Naive thymus-derived CD8-positive, alpha-beta T cell (primary cell): ENCODE measurements at places on chromosomes 16 and 17. TPM values are rescaled to one million over a fixed set of nuclear protein-coding genes. Genes with fewer than 3 reads are reported as not detected.

Gene KCNJ12
- total RNA-seq, result not detected

Gene SPN
- 98.4 TPM for total RNA-seq

Gene TNFRSF13B
- total RNA-seq, result 1.3 TPM

Gene KANSL1
- total RNA-seq, result 208 TPM

Gene USP43
- total RNA-seq, result 0.10 TPM

Gene ARHGAP44
- not detected for total RNA-seq

Gene CYB5B
- total RNA-seq, result 45.6 TPM

GRCh38 chr16:72241008-72241407 is 69.1 kb upstream of the PMFBP1 start:
- no peak for DNase-seq

GRCh38 chr16:47905771-47906170 is 250.0 kb downstream of the ABCC12 start:
- DNase-seq, result no peak

DNA sequence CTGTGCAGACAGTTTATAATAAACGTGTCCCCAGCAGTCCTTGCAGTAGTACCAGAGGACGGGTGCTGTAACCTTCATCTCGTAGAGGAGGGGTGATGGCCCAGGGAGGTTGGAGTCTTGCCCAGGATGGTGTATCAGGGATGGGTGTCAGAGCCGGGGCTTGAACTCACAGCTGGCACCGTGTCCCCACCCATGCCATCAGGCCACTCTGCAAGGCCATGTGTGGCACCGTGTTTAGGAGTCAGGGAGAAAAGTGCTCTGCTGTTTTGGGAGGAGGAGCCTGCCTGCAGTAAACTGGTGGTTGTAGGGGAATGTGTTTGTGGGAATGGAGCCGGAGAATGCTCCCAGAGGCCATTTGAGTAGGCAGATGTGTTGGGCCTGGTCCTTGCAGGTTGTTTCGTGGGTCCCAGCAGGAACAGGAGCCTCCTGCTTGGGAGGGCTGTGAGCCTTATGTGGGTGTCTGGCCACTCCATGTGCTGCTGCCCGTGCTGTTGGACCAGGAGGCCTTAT is 1.7 kb downstream of the ADORA2B start:
- no peak for DNase-seq

DNA sequence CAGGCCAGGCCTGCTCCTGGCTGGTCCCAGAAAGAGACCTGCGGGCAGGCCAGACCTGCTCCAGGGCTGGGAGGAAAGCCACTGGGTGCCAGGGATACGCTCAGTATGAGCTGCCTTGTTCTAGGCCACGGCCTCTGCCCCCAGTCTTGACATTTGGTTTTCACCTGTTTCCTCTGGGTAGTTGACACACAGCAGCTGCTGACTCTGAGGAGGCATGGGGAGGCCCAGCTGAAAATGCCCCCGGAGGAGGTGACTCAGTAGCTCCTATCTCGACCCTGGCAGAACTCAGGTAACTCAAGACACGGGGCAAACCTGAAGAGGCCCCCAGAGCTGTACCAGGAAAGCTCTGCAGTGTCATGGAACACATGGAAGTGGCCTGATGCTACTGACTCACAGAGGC is 13.9 kb upstream of the ADGRG1 start:
- no peak for DNase-seq

GRCh38 chr17:36829676-36830075 is 107.6 kb upstream of the LHX1 start:
- no peak for DNase-seq

- no peak for DNase-seq
Measured at GRCh38 chr16:8990445-8990844, 26.7 kb upstream of the USP7 start.

DNA sequence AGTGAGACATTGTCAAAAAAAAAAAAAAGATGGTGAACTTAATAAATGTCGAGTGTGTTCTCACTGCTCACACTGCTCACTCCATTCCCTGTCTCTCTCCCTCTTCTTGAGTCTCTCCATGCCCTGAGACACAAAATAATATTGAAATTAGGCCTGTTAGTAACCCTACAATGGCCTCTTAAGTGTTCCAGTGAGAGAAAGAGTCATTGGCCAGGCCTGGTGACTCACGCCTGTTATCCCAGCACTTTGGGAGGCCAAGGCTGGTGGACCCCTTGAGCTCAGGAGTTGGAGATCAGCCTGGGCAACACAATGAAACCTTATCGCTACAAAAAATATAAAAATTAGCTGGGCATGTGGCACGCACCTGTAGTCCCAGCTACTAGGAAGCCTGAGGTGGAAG is 16.2 kb upstream of the CSF3 start:
- no peak for DNase-seq

GRCh38 chr16:8730335-8730915 is 56.0 kb downstream of the ABAT start:
- no peak for DNase-seq

GRCh38 chr16:87854907-87855683 is 14.2 kb downstream of the SLC7A5 start:
- no peak for DNase-seq

GRCh38 chr17:2214929-2215615 is 88.5 kb downstream of the SMG6 start:
- no peak for DNase-seq

DNA sequence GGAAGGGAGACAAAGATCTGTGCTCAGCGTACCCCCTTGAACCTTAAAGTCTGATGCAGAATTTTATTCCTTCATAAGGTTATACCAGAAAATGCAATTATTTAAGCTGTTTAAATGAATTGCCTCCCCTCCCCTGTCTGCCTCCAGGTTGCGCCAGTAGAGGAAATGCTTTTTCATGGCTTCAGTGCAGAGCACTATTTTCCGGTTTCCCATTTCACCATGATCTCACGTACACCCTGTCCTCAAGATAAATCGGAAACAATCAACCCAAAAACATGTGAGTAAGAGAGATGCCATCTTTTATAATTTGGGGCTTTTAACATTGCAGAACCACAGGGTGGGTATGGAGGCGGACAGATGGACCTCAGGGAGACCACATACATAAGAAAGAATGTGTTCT is 15.5 kb downstream of the IQCK start:
- no peak for DNase-seq

GRCh38 chr16:57277586-57277985 is 6.9 kb downstream of the PLLP start:
- DNase-seq, result peak; percentile 70
